ENCODE measurements at places on chromosomes 6 and 20. TPM values are rescaled to one million over a fixed set of nuclear protein-coding genes. Genes with fewer than 3 reads are reported as not detected.

CD83 gene
- total RNA-seq, result 0.22 TPM

SRMS gene
- total RNA-seq, result not detected

GABRR1 gene
- not detected for total RNA-seq

C20orf141 gene
- not detected for total RNA-seq

Measured in placental pericyte (primary cell).